ENCODE measurements at places on chromosomes 3 and 15.

GRCh38 chr3:76527773-76528172, 512.1 kb upstream of the ROBO2 start:
- DNase-seq = no peak

DNA sequence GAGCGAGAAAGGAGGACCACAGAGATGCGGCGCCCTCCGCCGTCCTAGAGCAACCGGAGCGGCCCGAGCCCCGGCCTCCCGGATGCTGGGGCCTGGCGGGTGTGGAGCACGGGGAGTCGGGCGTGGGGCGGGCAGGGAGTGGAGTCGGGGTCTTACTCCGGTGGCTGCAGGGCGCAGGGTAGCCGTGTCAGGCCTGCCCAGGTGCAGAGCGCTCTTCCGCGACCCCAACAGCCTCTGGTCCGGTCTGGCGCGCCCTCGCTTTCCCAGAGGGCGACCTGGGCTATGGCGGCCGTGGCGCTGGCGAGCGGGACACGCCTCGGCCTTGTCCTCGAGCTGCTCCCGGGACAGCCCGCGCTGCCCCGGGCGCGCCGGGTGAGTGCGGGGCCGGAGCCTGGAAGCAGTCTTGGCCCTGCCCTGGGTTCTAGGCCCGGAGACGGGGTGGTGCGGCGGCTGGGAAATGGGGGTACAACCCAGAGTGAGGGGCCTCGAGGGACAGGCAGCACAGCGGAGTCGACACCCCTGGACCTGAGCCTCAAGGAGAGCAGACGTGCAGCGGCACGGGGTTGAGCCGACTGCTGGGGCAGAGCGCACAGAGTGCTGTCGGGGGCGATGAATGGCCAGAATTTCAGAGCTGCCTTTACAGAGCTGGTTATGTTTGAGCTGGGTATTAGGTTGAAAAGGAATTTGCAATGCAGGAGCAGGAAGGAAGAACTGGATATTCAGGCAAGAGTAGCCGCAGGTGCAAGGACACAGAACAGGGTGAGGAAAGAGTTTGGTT, at the start of gene ZNF662:
Gene ZNF662, plus strand, starts transcription at position 73 of the 778 bp plus-strand sequence. CDS start 1,973 bp downstream, outside the sequence.
- no peak for DNase-seq

- no peak for DNase-seq
These were observed 279.3 kb upstream of the RASGRP1 start for GRCh38 chr15:38843736-38844590.

GRCh38 chr15:51038162-51038973, 56.3 kb downstream of the TNFAIP8L3 start:
- no peak for DNase-seq

DNA sequence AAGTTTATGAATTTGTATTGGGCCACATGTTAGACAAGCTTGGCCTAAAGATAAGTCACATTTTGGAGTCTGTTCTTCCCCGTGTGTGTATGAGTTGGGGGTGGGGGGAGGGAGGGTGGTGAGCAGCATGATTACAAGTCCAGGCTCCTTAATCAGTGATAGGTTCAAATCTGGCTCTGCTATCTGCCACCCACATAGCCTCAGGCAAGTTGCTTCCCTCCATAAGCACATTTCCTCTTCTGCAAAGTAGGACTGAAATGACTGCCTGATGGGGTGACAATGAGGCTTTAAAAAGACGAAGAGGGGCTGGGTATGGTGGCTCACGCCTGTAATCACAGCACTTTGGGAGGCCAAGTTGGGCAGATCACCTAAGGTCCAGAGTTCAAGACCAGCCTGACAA, 1.1 kb upstream of the SPATA12 start:
- DNase-seq = no peak

DNA sequence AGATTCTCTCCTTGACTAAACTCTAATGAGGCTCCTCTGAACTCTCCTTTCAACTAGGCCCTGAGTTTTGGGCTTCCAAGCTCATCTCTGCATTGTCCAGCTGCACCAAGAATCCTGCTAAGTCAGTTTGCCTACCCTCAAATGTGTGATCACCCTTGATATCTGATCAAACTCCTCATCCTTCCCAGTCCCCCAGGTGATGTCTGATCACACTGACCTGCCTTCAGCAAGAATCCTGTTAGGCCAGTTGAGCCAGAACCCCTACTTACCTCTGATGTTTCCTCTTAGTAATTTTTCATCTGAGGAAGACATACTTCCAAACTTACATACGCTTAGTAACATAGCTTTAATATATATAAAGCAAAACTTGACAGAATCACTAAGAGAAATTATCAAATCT, 28.8 kb downstream of the SUMF1 start:
- no peak for DNase-seq

DNA sequence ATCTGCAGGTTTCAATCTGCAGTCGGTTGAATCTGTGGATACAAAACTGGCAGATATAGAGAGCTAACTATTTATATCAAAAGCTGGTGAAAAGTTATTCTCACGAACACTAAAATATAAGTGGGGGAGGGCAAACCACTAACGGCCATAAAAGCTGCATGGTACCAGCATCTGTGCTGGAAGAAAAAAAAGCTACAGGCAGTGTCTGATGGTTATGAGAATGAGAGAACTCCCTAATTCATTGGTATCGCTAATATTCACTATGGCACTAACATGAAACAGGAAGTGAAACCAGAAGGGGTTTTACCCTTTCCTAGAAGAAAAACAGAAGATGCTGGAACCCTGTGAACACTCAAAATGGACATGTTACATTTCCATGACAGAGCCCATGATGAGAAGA, 15.9 kb downstream of the CEP70 start:
- DNase-seq = no peak

DNA sequence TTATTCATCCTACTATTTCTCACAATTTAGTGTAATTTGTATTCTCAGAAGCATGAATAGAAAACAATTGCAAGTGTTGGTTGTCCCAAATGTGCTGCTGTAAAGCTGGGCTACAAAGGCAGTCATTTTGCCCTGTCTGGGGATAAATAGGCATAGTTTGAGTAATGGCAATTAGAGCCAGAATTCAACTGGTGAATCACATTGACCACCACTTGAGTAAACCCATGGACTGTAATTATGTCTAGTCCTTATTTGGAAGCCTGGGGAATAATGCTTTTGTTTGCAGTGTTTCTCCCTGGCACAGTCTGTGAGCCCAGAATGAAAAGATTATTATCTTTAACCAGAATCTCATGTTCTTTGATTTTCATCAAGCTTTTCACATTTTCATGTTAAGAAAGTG, 30.5 kb upstream of the CHL1 start:
- no peak for DNase-seq

DNA sequence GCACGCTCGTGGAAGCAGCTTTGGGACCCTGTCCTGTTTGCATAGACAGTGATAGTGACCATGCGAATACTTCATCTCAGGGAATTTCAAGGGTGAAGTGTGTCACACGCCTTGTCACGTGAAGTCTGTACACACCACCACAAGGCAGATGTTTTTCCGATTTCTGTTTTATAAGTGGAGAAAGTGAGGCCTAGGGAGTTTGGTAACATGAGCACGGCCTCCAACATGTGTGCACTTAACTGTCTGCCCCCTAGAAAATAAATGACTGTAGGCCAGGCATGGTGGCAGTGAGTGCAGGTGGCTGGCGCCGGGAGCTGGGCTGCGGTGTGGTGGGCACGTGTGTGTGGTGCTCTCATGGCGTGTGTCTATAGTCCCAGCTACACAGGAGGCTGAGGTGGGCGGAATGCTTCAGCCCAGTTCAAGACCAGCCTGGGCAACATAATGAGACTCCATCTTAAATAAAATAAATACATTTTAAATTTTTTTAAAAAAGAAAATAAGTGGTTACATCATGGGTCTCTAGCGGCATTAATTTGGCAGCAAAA, 42.0 kb downstream of the WHAMM start:
- DNase-seq = no peak

DNA sequence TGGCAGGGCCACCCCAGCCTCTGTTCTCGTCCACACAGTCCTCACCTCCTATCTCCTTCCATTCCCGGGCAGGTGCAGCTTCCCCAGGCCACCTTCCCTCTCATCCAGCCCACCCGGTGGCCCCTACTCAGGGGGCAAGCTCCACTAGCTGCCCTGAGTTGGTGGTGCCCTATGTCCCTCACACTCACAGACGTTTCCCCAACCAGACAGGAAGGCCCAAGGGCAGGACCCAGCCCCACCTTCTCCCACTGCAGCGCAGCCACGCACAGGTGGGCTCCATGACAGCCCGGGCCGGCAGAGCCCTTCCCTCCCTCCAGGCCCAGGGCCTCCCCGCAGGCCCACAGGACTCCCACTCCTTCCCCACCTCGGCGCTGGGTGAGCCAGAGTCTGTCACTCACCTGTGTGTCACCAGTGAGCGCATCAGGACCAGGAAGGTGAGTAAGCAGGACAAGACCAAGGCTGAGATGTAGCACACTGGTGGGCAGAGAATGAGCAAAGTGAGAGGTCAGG, 11.1 kb downstream of the ISLR start:
- DNase-seq = no peak

DNA sequence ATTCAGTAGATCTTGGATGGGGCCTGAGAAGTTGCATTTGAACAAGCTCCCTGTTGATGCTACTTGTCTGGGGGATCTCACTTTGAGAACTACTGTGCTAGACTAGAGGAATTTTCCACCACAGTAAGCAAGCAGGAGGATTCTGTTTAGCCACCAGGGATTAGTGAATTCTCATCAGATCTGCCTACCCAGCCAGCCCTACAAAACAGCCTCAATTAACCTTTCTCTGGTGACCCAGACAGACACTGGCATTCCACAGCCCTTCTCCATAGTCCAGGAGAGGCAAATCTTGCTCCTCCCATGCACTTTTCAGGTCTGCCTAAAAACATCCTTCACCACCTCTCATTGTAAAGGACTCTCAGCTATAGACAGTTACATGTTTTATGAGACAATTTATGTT, 16.7 kb upstream of the MYH15 start:
- no peak for DNase-seq

GRCh38 chr15:83582381-83582780, 71.5 kb upstream of the ADAMTSL3 start:
- no peak for DNase-seq

- DNase-seq = no peak
These were observed 59.3 kb upstream of the ABHD10 start for GRCh38 chr3:111919370-111920065.

- no peak for DNase-seq
These were observed 264.4 kb upstream of the NR2F2 start for GRCh38 chr15:96066126-96066525.

- DNase-seq = peak; percentile 76
These were observed 3.5 kb downstream of the PFN2 start for GRCh38 chr3:149967086-149967685.

DNA sequence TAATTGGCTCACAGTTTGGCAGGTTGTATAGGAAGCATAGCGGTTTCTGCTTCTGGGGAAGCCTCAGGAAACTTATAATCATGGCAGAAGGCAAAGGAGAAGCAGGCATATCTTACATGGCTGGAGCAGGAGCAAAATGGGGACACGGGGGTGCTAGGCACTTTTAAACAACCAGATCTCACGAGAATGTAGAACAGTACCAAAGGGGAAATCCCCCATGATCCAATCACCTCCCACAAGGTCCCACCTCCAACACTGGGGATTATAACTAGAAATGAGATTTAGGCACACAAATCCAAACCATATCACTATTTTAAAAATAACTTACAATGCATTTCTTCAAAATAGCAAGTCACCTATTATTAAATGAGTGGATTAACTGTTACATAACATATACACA, 47.1 kb upstream of the ANKRD28 start:
- no peak for DNase-seq

- DNase-seq = no peak
These were observed 202.0 kb downstream of the UBE2E2 start for GRCh38 chr3:23405081-23405480.

GRCh38 chr3:183558495-183558894, 3.0 kb upstream of the KLHL6 start:
- DNase-seq = no peak

- DNase-seq = no peak
These were observed 471.8 kb downstream of the GBE1 start for GRCh38 chr3:81289676-81290075.

DNA sequence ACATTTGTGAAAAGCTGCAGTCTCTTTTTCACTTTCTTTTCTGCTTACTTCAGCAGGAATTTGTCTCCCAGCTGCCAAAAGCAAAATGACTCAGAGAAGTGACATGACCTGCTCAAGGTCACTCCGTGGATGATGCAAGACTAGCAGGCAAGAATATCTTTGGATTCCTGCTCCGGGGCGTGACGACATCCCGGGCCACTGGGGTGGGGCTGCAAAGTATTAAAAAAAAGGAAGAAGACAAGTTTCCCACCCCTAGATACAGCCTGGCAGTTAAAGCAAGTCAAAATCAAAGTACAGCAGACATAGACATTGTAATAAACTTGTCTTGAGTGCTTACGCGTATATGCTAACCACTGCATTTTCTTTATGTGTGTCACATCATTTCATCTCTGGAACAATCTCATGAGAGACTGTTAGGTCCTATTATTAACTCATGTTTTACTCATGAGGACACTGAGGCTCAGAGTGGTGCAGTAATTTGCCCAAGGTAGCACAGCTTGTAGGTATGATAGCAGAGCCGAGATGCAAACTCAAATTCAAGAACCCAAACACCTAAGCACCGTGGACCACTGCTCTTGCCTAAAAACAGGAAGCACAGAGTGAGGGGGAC, 485.2 kb upstream of the PROK2 start:
- no peak for DNase-seq

DNA sequence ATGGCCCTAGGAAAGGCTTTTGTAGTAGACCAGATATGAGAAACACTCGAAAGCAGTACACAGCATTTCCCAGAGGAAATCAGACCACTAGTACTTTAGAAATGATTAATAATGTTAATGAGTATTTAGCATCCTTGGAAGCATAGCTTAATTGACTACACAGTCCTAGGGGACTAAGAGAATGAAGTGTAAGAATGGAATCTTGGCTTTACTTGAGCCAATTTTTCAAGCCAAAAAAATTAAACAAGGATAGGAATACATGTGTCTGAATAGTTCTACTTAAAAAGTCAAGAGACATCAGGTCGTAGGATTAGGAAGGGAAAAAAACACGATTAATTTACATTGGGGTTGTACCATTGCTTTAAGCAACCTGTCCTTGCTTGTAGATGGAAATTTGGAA, 38.2 kb downstream of the DPPA2 start:
- DNase-seq = no peak

- DNase-seq = no peak
These were observed 113.5 kb downstream of the TNIK start for GRCh38 chr3:171346582-171347300.

- DNase-seq = no peak
These were observed 1198.0 kb downstream of the ROBO1 start for GRCh38 chr3:78569804-78570203.
